Hematopoietic multipotent progenitor cell treated with erythropoietin and hydrocortisone succinate and interleukin-3 and kit ligand, for 6 days (in vitro differentiated cells): ENCODE measurements at places on chromosomes 6 and 20.

DNA sequence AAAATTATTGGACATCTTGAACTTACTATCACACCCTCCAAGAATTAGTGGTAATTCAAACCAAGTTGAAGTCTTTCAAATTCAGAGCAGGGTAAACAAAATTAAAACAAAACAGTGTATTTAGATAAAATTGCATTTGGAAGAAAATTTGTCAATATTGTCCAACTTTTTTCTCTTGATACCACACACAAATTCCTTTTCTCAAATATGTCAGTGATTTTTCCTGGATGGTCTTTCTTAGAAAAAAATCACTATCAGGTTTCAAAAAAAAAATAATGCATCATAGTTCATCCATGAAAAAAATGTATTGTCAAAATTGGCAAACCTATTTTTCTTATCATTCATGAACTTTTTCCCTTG is 667.1 kb downstream of the TENT5A start:
- no peak for DNase-seq

GRCh38 chr20:5095931-5096330 is 23.8 kb downstream of the PCNA start:
- no peak for DNase-seq

DNA sequence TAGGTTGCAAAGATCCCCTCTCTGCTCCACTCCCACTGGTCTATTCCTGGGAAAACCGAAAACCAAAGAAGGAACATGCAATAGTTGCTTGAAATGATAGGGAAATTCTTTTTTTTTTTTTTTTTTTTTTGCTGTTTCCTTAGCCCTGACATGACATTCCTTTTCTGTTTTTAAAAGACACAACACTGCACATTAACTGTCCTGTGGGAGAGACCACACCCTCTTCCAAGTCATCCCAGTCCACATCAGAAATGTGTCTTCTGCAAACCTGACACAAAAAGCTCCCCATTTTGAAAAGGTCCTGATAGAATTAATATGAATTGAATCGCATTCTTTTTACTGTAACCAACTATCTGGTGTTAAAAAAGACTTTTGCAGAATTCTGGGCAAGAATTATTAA is 43.4 kb upstream of the RIPOR2 start:
- DNase-seq = no peak

DNA sequence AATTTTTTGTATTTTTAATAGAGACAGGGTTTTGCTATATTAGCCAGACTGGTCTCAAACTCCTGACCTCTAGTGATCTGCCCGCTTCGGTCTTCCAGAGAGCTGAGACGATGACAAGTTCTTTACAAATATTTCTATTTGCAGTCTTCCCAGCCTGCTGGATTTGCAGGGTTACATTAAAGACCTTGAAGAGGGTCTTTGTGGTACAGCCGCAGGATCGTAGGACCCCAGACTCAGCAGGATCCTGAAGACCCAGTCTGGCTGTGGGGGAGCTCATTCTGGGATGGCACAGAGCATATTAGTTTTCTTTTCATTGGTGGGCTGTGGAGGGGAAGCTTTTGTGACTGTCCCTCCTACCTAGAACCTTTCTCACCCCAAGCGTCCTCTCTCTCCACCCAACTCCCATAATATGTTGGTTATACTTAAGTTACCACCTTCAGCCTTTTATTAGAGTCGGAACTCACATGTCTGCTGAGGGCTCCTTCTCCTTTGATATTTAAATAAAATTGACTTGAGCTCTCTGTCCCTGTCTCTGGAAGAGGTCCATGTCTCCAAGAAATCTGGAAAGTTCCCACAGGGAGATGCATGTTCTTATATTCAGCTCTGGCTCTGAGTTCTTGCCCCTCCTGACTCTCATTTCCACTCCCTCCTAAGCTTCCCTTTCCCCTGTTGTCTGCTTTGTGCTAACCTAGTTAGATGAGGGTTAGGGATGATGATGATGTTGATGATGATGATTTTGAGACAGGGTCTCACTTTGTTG is 72.0 kb downstream of the TIAM2 start:
- DNase-seq = no peak

GRCh38 chr6:92945799-92946198 is 473.6 kb downstream of the EPHA7 start:
- DNase-seq = no peak

- DNase-seq = no peak
These were observed 4.0 kb downstream of the ARID1B start for GRCh38 chr6:156780962-156781853.

- no peak for DNase-seq
These were observed 3.7 kb upstream of the RNASET2 start for GRCh38 chr6:166959911-166960608.

DNA sequence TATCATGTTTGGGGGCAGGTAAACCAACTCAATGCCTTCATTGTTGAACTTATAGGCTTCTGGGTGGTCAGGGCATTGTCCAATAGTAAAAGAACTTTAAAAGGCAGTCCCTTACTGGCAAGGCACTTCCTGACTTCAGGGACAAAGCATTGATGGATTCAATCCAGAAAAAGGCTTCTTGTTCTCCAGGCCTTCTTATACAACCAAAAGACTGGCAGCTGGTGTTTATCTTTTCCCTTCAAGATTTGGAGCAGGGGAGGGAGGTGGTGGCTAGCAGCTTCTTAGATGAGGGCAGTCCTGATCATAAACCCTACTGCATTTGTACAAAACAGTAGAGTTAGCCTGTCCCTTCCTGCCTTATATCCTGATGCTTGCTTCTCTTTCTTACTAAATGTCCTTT is 57.5 kb downstream of the NCOA3 start:
- DNase-seq = no peak

GRCh38 chr20:45402946-45403345 is 5.1 kb upstream of the DBNDD2 start:
- no peak for DNase-seq

- peak; percentile 67 for DNase-seq
These were observed 4.0 kb downstream of the CITED2 start for GRCh38 chr6:139370283-139370998.

DNA sequence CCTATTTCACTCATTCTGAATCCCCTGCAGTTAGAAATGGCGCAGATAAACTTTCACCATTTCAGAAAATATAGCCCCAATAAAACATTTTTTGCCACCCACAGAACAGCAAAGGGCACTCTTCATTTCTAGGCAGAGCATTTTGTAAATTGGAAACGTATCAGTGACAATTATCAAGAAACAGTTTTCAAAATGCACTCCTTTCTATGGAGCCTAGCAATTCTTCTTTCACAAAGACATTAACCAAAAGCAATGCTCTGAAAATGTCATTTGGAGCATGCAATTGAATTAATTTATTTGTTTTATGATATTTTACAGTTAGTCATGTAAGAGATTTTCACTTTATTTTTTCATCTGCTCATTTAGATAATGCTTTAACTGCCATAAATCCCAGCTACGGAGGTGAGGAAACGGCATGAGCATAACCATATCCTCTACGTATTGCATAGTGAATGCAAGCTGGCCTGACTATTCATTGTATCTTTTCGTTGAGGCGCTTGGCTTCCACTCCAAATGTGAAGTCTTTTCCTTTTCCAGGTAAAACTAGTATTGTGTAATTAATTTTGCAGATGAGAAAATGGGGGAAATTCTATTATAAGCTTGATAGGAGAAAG is 813.4 kb downstream of the C6orf118 start:
- DNase-seq = no peak

- DNase-seq = no peak
These were observed 3.2 kb downstream of the PSMG4 start for GRCh38 chr6:3261921-3262320.

- no peak for DNase-seq
These were observed 283.9 kb upstream of the MAN1A1 start for GRCh38 chr6:119633461-119633860.

- peak; percentile 10 for DNase-seq
These were observed 19.0 kb downstream of the LRRC1 start for GRCh38 chr6:53813801-53814200.

- DNase-seq = peak; percentile 60
These were observed 436.7 kb downstream of the RNF144B start for GRCh38 chr6:18823782-18824386.

DNA sequence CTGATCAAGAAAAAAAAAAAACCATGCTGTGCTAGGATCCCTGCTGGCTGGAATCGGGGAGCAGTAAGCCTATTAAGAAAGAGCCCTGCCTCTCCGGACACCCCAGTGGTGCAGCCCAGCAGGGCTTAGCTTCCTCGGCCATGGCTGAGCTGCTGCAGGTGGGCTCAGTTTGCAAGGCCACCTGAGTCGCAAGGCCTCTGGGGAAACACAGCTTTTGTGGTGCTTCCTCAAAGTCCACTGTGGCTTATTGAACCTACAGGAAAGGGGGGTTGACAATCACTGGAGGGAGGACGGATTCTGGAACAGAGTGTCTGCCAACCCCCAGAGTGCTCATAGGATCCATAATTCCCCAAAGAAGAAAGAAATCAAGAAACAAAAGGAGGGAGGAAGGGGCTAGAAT is 240.8 kb downstream of the SMOC2 start:
- no peak for DNase-seq

DNA sequence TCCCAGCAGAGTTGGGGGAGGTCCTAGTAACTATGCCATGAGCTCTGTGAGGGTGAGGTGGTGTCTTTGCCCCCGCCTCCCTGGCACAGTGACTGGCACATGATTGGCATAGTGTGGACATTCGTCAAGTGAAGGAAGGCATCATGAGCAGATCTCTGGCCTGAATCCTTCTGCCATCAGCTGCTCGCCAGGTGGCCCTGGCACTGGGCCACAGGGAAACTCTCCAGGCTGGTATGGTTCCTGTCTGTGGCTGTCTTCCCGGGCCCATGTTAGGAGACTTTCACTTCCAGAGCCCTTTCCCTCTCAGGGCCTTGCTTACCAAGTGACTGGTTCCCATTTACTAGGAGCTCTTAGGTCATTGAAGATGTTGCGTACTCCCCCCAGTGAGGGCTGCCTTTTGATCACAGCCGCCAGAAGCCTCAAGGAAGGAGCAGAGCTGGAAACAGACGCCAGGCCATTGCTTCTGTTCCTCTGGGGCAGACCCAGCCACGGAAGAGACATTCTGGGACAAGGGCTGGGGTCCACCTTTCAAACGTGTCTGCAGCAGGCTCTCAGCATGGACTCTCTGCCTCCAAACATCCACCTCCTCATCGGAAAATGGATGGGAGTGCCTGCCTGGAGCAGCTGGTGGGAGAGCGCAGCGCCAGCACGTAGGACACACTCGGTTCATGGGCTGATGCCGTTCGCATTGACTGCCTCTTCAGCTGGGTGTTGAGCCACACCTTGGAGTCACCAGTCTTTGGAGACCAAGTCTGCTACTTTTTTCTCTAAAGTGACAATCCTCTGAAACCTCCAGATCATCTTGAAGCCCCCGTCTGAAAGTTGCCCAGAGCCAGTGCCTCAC is 67.2 kb downstream of the PTPN1 start:
- DNase-seq = no peak

- no peak for DNase-seq
These were observed 210.9 kb downstream of the TFAP2B start for GRCh38 chr6:51029561-51029960.

GRCh38 chr20:40961176-40961575 is 67.4 kb upstream of the TOP1 start:
- no peak for DNase-seq

DNA sequence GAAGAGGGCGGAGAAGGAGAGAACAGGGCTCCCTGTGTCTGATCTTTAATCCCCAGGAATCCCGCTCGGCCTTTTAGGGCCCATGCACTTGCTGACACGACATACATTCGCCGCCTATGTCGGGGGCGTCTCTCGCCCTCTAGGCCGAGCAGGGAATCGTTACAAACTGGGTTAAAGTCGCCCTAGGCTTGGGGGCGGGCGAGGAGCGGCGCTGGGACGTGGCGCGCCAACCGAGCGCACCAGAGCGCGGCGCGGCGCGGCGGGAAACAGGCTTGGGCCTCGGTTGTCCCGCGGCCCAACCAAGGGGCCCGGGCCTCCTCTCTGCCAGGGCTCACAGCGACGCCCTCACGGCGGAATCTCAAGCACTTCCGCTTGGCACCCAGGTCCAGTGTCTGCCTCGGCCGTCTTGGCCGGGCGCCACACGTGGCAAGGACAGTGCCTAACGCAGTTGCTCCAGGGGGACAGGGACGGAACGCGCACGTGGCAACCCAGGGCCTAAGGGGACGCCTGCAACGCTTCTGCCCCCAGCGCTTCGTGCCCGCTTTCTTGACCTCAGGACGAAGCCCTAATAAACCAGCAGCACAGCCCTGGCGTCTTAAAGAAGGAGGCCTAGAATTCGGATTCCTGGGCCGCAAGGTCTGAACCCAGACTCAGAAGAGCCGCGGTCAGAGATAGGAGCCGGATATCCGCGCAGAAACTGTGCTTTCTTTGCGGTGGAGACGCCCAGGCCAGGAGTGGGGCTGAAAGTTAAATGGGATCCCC is 71.5 kb downstream of the NCR2 start:
- DNase-seq = no peak

DNA sequence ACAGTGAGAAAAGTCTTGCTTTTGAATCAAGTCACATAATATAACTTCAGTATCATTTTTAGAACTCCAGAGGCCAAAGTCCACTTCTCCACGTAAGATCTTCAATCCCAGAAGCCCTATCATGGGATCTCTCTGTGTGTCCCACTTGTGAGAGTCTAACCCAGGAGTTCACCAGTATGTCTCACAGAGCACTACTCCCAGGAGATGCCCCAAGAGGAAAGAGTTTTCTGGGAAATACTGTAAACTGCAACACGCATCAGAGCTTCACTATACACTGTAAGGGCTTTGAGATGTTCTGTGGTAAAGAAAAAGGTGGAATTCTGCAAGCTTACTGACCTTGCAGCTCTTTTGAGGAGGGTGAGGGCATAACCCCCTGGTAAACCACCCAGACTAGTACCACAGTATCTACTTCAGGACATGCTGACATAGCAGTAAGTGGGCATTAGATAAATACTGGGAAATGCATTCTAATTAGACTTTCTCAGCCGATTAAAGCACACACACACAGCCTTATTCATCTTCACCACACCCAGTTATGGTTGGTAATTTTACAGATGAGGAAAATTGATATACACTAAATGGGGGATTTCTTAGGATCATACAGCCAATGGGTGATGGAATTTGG is 12.3 kb downstream of the DCBLD1 start:
- peak; percentile 24 for DNase-seq

DNA sequence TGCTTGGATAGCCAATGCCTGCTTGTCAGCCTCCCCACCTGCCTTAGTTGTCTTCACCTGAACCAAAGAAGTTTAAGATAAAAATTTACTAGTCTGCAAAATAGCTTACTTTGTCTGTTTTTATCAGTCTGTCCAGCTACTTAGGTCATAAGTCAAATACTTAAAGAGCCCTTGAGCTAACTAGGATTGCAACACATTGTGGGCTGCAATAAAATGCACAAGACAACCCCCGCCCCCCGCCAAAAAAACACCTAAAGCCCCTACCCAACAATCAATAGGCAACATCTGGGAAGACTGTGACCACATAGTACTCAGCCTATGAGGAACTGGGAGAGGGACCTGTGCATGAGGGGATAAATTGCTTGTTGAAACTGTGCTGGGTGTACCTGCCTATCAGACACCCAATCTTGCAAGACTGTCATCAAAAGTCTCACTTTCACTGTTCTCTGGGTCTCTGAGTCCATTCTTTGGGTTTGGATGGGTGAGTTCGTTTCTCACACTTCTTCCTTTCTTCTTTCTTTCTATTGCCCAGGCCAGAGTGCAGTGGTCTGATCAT is 27.3 kb upstream of the ABCC10 start:
- no peak for DNase-seq
